Ascending aorta (tissue), 2 donors: ENCODE measurements at places on chromosomes 2 and 18. TPM values are rescaled to one million over a fixed set of nuclear protein-coding genes. Genes with fewer than 3 reads are reported as not detected.

C1D gene
- total RNA-seq, result not detected

DNA sequence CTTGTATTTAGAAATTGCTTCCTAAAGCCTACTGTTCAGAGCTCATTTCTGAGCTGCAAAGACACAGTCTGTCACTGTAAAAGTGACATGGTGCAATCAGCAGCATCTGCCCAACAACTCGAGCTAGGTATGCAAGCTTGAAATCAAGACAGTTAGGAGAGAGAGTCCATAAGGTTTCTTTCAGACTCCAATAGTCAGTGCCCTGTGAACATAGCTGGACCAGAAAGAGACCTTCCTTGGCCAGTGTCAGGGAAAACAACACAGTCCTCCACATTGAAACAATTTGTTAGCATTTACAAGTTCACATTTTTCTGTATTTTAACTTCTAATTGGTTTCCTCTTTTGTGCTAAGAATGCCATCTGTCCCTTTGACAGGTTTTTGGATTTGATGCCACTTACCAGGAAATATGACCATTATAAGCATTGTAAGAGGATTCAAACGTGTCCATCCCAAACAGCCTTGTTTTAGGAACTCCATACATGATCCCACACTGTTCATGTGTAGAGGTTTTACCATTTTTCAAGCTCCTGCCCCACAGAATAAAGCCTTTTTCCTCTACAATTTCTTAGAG, 8.9 kb upstream of the MYCN start:
- no peak overlapping the region for H3K4me3 ChIP-seq
- no peak for DNase-seq
- H3K27ac ChIP-seq, result no peak overlapping the region
- H3K36me3 ChIP-seq, result no peaks in the 10 kb centered on the region

- H3K27me3 ChIP-seq, result no peaks in the 10 kb centered on the region
- peak overlapping the region; percentile 76 for H3K4me3 ChIP-seq
- peaks cover 1% of the 10 kb centered on the region for H3K36me3 ChIP-seq
- peaks cover 2% of the 10 kb centered on the region for H3K4me1 ChIP-seq
- H3K27ac ChIP-seq, result peak overlapping the region; percentile 96
Observed at GRCh38 chr2:26243470-26244308, 743 bp downstream of the HADHA start.

FKBP1B gene
- total RNA-seq, result not detected

ARHGEF4 gene
- 9.6 TPM for total RNA-seq

DNA sequence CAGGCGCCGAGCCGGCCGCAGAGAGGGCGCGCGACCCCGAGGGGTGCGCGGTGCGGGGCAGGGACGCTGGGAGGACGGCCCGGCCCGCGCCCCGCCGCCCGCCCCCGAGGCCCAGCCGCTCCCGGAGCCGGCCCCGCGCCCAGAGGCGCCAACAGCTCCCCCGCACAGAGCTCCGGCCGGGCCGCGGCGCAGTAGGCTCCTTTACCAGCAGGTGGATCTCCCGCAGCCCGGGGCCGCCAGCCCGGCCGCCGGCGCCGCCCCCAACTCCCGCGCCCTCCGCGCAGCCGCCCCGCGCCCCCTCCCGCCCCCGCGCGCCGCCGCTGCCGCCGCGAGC, 258 bp downstream of the MGAT4A start:
- no peaks in the 10 kb centered on the region for H3K36me3 ChIP-seq
- peak; percentile 72 for DNase-seq
- peaks cover 4% of the 10 kb centered on the region for H3K4me1 ChIP-seq
- no peaks in the 10 kb centered on the region for H3K27me3 ChIP-seq
- peak overlapping the region; percentile 84 for H3K4me3 ChIP-seq

- H3K4me3 ChIP-seq, result no peak overlapping the region
- no peak overlapping the region for H3K27ac ChIP-seq
- H3K36me3 ChIP-seq, result no peaks in the 10 kb centered on the region
- no peaks in the 10 kb centered on the region for H3K27me3 ChIP-seq
- no peak for DNase-seq
Observed at GRCh38 chr18:857986-858385, 45.9 kb upstream of the YES1 start.

KCNK3 gene
- total RNA-seq, result 7.2 TPM

DNA sequence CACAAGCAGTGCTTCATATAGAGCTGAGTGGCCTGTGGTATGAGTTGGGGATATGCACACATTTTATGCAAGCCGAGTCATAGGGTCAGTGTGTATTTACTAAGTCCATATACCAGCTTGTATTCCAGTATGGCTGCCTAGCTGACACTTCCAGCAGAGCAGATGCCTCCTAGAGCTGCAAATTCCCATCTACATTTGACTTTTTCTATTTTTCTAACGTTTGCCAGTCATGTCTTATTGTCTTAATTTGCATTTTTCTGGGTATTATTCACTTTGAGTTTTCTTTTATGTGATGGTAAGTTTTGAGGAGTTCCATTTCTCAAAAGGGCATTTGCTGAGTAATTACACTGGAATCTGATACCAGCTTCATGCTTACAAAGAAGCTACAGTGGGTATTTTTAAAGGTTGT, 334.5 kb upstream of the CDH2 start:
- H3K4me1 ChIP-seq, result no peaks in the 10 kb centered on the region
- no peaks in the 10 kb centered on the region for H3K27me3 ChIP-seq
- H3K4me3 ChIP-seq, result no peak overlapping the region
- H3K36me3 ChIP-seq, result no peaks in the 10 kb centered on the region

DNA sequence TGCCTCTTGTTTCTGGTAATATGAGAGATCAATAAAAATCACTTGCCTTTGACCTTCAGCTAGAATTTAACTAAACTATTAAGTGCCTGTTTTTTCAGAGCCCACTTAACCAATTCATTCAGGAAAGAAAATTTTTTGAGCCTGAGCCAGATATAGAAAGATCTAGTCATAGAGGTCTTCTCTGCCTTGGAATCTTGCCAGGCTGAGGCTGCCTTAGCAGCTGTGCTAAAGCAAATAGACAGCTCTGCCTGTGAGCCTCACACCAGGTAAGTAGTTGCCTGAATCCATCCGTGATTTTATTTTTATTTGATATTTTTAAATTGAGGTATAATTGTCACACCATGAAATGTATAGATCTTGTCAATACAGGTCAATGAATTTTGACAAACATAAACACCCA, 27.4 kb downstream of the EVX2 start:
- no peak overlapping the region for H3K27ac ChIP-seq
- no peaks in the 10 kb centered on the region for H3K27me3 ChIP-seq
- H3K36me3 ChIP-seq, result no peaks in the 10 kb centered on the region
- DNase-seq, result no peak
- H3K4me3 ChIP-seq, result no peak overlapping the region

DNA sequence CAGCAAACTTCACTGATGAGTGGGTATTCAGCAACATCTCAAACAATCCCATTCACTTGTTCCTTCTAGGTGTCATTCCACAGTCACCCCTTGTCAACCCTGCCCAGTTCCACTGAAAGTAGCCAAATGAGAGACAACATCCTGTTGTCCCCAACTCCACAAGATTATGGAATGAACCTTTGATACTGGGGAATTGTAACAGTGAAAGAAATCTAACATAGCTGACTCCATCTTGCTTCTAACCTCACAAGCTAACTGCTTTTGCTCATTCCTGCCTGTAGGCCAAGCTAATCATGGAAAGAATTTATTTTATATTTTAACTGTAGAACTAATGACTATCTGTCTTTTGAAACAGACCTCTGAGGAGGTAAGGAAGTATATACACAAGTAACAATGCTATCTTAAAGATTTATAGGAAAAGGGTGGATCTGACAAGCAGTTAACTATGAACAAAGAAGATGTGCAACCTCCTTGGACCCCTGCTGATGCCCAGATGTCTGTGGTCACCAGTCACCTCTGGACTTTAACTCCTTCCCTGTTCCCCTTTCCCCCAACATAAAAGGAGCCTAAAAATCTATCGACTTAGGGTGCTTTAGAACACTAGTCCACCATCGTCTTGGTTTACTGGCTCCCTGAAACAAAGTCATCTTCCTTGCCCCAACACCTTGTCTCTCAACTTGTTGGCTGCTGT, 6.9 kb upstream of the ANXA4 start:
- no peak for DNase-seq
- no peak overlapping the region for H3K4me3 ChIP-seq
- no peaks in the 10 kb centered on the region for H3K36me3 ChIP-seq

CLEC4F gene
- not detected for total RNA-seq

DNA sequence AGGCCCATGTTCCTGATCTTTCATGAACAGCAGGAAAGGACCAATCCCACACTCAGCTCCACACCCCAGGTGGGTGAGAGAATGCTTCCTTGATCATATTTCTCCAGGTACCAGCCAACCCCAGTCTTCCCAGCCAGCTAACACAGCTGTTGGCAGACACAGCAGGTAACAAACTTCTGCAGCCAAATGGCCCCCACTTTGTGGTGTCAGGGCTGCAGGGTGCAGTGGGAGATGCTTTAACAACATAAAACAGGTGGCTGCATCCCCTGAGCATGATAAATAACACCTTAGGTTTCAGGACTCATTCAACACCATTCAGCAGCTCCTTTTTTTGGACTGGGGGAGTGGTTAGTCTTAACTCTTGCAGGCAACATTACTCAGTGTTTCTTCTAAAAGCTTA, 76.7 kb upstream of the ACAA2 start:
- no peaks in the 10 kb centered on the region for H3K4me1 ChIP-seq
- peaks cover 5% of the 10 kb centered on the region for H3K36me3 ChIP-seq
- no peak overlapping the region for H3K4me3 ChIP-seq
- H3K27ac ChIP-seq, result no peak overlapping the region

IL18RAP gene
- 0.11 TPM for total RNA-seq

DNA sequence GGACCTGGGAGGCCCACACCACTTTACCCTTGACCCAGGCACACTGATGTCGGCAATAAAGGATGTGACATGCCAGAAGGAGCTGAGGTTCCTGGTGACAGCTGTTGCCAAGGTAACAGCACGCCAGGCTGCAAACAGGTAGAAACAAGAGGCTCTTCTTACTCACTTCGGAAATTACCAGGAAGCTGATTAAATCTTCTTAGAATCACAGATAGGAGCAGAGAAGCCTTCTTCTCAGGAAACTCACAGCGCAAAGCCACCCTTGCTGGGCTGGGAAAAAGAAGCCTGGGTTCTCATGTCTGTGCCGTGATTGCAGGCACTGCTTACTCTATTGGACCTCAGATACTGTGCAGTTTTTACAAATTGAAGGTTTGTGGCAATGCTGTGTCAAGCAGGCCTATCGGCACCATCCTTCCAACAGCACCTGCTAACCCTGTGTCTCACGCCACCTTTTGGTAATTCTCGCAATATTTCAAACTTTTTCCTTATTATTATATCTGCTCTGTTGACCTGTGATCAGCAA, 61.0 kb upstream of the TAF1B start:
- no peaks in the 10 kb centered on the region for H3K36me3 ChIP-seq
- H3K4me1 ChIP-seq, result no peaks in the 10 kb centered on the region
- no peak overlapping the region for H3K4me3 ChIP-seq
- no peak overlapping the region for H3K27ac ChIP-seq
- DNase-seq, result no peak

DNA sequence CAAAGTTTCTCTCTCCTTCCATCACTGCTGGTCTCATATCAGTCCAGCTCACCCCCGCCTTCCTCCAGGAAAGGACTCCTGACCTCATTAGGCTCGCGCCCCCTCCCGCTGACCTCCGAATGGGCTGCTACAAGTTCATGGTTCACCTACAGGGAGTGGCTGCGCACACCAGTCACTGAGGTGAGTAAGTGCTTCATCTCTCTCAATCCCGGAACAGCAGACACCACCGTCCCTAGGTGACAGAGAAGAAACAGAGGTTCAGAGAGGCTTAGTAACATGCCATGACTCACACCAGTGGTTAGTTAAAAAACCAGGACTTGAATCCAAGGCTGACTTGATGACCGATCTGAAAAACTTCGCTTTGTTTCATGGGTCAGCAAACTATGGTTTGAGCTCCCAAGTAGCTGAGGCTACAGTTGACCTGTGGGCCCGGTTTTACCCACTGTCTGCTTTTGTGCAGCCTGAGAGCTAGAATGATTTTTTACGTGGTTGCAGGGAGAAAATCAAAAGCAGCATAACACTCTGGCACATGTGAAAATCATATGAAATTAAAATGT, 42.0 kb downstream of the ZFP36L2 start:
- H3K4me3 ChIP-seq, result no peak overlapping the region
- DNase-seq, result no peak
- no peak overlapping the region for H3K27ac ChIP-seq
- no peaks in the 10 kb centered on the region for H3K27me3 ChIP-seq
- no peaks in the 10 kb centered on the region for H3K36me3 ChIP-seq

- DNase-seq, result peak; percentile 77
- H3K27ac ChIP-seq, result no peak overlapping the region
- H3K4me3 ChIP-seq, result no peak overlapping the region
- peaks cover 5% of the 10 kb centered on the region for H3K4me1 ChIP-seq
- no peaks in the 10 kb centered on the region for H3K36me3 ChIP-seq
- no peaks in the 10 kb centered on the region for H3K27me3 ChIP-seq
Observed at GRCh38 chr2:105455488-105456003, 56.7 kb upstream of the FHL2 start.

- H3K4me3 ChIP-seq, result no peak overlapping the region
- no peaks in the 10 kb centered on the region for H3K27me3 ChIP-seq
- no peak for DNase-seq
- H3K27ac ChIP-seq, result no peak overlapping the region
- H3K4me1 ChIP-seq, result peaks cover 8% of the 10 kb centered on the region
Observed at GRCh38 chr18:48719974-48720654, 181.3 kb downstream of the CTIF start.

- H3K4me1 ChIP-seq, result no peaks in the 10 kb centered on the region
- H3K27ac ChIP-seq, result no peak overlapping the region
- no peak overlapping the region for H3K4me3 ChIP-seq
- H3K36me3 ChIP-seq, result no peaks in the 10 kb centered on the region
- DNase-seq, result no peak
- H3K27me3 ChIP-seq, result no peaks in the 10 kb centered on the region
Observed at GRCh38 chr18:59921384-59921891, 21.6 kb downstream of the PMAIP1 start.

RAB12 gene
- total RNA-seq, result 35.5 TPM

GRCh38 chr2:216279459-216279858, 92.8 kb downstream of the MARCHF4 start:
- peaks cover 1% of the 10 kb centered on the region for H3K4me1 ChIP-seq
- no peaks in the 10 kb centered on the region for H3K36me3 ChIP-seq
- H3K27me3 ChIP-seq, result no peaks in the 10 kb centered on the region
- no peak overlapping the region for H3K27ac ChIP-seq
- H3K4me3 ChIP-seq, result no peak overlapping the region

TUBB8B gene
- total RNA-seq, result not detected

ASTL gene
- total RNA-seq, result not detected

TNFRSF11A gene
- total RNA-seq, result 2.7 TPM

TTC21B gene
- 5.5 TPM for total RNA-seq

- no peak overlapping the region for H3K4me3 ChIP-seq
- peaks cover 8% of the 10 kb centered on the region for H3K4me1 ChIP-seq
- H3K27me3 ChIP-seq, result no peaks in the 10 kb centered on the region
- H3K27ac ChIP-seq, result peak overlapping the region; percentile 67
Observed at GRCh38 chr18:13539050-13539449, 187.3 kb downstream of the FAM210A start.

- H3K36me3 ChIP-seq, result no peaks in the 10 kb centered on the region
- H3K27me3 ChIP-seq, result no peaks in the 10 kb centered on the region
- peaks cover 34% of the 10 kb centered on the region for H3K4me1 ChIP-seq
Observed at GRCh38 chr18:13261661-13262357, 43.2 kb downstream of the LDLRAD4 start.

- no peak for DNase-seq
- H3K4me1 ChIP-seq, result no peaks in the 10 kb centered on the region
- no peak overlapping the region for H3K4me3 ChIP-seq
- no peaks in the 10 kb centered on the region for H3K27me3 ChIP-seq
Observed at GRCh38 chr18:5964108-5964507, 68.8 kb upstream of the TMEM200C start.

AQP12A gene
- not detected for total RNA-seq
